NCI-H187 (cell line): ENCODE measurements at places on chromosomes 12 and 14.

- DNase-seq = peak; percentile 81
Measured at GRCh38 chr12:53251477-53252348, 16.4 kb upstream of the ESPL1 start.

DNA sequence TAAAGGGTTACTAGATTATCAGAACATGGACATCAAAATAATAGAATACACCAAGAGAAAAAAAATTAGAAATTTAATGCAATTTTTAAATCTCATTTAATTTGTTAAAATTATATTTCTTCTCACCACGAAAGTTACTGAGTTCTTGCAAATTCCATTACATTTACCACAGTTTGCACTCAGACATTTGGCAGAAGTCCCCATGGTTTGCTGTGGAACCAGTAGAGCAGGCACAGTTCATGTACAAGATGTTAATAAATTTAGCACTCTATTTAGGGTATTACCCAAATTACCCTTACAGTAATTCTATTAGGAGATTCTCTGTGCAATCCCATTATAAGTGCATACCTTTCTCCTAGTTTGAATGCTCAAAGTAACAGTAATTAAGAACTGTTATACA is 9.7 kb downstream of the SCN8A start:
- DNase-seq = no peak

- no peak for DNase-seq
Measured at GRCh38 chr14:51129130-51129529, 34.2 kb upstream of the TRIM9 start.

DNA sequence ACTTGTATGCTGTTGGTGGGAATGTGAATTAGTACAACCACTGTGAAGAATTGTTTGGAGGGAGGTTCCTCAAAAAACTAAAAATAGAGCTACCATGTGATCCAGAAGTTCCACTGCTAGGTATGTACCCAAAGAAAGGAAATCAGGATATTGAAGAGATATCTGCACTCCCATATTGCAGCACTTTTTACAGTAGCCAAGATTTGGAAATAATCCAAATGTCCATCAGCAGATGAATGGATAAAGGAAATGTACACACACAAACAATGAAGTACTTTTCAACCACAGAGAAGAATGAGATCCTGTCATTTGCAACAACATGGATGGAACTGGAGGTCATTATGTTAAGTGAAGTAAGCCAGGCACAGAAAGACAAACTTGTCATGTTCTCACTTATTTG is 25.9 kb downstream of the TIGAR start:
- no peak for DNase-seq

GRCh38 chr12:5492562-5492961 is 60.7 kb downstream of the NTF3 start:
- no peak for DNase-seq

- DNase-seq = no peak
Measured at GRCh38 chr12:109378569-109378968, 30.9 kb downstream of the MYO1H start.

DNA sequence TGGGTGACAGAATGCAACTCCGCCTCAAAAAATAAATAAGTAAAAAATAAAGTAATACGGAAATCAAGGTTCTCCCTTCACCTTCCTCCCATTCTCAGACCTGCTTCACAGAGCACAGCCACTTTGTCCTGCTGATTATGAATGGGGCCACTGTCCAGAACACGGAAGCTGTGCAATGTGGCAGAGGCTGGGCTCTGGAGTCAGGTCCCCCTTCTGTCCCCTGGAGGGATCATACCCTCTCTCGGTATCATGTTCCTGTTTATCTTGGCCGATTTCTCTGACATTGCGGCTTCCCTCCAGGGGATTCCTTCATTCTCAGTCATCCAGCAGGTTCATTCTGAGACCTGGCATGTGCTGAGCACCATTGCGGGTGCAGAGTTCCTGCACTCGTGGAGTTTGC is 11.3 kb downstream of the PPP2R5C start:
- no peak for DNase-seq

DNA sequence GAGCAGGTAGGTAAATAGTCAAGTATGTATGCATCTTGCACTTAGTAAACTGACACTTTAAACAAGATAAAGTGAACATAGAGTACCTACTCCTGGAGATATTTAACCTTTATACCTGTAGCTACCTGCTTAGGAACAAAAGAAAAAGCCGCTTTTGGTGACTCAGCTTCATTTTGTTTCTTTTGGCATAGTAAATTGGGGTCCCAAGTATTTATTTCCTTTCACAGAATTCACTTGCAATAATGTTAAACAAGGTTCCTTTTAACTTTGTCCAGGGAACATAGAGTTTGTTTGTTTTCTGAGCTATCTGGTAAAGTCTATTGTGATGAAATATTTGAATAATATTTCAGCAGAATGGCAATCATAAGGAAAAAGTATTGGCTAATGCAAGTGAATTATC is 20.0 kb downstream of the SLCO1B3 start:
- DNase-seq = no peak

DNA sequence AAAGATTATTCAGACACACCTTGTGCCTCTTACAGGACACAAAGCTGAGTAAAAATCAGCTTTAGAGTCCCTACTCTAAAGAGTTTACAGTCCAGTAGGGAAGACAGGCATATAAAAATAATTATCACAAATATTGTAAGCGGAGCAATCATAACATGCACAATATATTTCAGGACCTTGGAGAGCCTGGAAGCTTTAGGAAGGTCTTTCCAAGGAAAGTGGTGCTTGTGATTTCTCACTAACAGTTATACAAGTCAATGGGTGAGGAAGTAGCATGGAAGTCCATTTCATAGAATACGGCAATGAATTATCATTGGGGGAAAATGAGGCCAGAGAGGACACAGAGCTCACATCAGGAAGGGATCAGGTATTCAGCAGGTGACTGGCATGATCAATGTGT is 268.3 kb downstream of the C12orf50 start:
- DNase-seq = no peak

DNA sequence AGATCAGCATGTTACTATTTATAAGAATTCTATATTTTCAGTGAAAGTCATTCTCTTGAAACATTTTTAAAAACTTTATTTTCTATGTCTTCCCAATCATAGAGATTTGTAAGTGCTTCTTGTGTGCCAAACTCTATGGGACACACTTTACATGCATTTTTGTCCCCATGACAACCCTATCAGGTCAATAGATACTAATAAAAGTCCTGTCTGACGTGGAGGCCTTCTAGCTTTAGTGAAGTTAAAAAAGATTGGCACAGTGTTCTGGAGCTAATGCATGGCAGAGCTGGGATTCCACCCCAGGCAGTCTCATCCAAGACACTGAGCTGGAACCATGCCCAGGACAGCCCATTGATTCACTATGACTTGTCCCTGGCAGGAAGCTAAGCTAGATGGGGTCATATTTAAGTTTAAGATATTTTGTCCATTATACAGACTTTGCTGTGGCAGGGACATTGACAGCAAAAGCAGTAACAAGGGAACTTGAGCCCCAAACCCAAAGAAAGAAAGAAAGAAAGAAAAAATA is 28.1 kb downstream of the TTC6 start:
- no peak for DNase-seq

- no peak for DNase-seq
Measured at GRCh38 chr12:24728366-24728765, 220.5 kb downstream of the BCAT1 start.

GRCh38 chr12:22981711-22982110 is 356.7 kb downstream of the ETNK1 start:
- DNase-seq = no peak

GRCh38 chr12:29562110-29562804 is 64.8 kb upstream of the OVCH1 start:
- DNase-seq = no peak

- DNase-seq = no peak
Measured at GRCh38 chr12:6450869-6451347, 934 bp upstream of the TAPBPL start.

DNA sequence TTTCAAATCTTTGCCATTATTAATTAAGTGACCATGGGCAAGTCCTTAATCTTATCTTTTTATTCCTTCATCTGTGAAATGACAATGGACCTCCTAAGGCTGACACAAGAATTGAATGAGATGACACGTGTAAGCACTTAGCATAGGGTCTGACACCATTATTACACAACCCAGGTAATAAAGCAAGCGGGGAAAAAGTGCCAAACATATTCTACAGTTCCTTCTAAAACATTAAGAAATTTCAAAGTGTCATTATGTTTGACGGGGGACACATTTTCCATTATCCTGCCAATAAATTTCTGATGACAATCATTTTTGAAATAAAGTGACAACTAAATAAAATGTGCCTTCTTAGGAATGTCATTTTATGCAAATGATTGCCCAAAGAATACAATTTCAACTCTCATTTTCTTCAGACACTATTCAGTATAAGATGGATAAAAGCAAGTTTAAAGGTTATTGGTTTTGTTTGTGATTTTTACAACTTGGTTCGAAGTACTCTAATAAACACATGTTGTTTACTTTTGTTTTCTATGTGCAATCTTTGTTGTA is 3.0 kb downstream of the ANKS1B start:
- DNase-seq = no peak

DNA sequence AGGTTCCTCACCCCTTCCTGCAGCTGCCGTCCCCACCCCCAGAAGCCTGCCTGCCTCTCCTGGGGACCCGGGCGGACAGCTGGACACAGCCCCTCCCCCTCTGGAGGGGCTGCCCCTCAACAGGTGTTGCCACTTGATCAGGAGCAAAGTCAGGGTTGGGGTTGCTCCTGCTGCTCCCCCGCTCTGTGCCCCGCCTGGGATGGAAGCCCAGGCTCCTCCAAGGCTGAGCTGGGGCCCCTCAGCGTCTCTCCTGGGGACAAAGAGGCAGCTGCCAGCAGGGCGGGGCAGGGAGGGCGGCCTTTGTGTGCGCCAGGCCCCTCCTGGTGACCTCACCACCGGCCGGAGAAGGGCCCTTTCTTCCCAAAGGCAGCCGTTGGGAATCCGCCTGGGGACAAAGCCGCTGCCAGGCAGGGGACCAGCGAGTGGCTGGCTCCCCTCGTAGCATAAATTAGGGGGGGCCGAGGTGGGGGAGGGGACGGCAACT is 13.7 kb downstream of the TRMT61A start:
- no peak for DNase-seq

DNA sequence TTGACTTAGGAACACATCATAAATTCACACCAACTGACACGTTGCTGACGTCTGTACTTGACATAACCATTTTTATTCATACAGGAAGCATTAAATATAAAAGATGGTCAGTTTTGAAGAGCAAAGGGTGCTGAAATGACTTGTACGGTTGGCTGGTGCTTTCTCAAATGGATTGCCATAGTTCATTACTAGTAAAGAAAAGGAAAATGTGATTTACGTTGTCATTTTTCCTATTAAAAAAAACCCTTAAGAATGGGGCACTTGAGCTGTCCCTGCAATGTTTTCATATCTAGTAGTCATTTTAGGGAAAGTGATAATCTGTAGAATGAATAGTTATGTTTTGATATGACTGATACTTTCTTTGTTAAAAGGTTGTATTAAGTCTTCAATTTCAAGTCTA is 22.5 kb upstream of the MANSC4 start:
- DNase-seq = no peak

DNA sequence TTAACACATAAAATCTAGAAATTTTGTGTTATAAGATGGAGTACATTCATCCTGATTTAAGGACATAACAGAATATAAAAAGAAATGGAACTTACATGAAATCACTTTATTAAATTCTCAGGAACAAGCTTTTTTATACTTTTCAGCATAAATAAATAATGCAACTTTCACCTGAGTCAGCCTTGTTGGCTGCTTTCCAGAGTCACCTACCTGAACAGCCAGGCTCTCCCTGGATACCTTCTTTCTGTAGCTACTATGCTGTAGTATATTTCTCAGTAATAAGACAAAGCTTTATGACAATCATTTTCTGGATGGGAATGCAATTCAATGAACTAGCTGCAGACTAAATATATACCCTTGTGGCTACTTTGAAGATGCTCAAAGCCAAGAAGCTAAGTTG is 111.9 kb downstream of the NTS start:
- no peak for DNase-seq

- DNase-seq = no peak
Measured at GRCh38 chr12:51448618-51449256, 24.1 kb downstream of the SLC4A8 start.

- peak; percentile 39 for DNase-seq
Measured at GRCh38 chr12:18250313-18250916, 10.9 kb upstream of the PIK3C2G start.

DNA sequence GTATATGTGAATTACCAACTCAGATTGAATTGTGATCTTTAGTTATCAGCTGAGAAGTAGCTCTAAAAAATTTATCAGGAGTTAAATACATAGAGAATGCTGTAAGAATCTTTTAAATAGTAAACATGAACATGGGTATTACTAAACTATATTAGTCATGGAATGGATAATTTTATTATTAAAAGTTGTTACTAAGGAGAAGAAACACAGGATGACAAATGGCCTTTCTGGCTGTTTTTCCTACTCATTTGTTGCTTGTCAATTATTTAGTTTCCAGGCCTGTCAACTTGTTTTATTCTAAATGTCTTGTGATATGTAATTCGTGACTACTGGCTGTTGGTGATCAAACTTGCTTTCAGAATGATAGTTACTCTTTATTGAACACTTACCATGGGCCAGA is 58.7 kb downstream of the KTN1 start:
- no peak for DNase-seq

DNA sequence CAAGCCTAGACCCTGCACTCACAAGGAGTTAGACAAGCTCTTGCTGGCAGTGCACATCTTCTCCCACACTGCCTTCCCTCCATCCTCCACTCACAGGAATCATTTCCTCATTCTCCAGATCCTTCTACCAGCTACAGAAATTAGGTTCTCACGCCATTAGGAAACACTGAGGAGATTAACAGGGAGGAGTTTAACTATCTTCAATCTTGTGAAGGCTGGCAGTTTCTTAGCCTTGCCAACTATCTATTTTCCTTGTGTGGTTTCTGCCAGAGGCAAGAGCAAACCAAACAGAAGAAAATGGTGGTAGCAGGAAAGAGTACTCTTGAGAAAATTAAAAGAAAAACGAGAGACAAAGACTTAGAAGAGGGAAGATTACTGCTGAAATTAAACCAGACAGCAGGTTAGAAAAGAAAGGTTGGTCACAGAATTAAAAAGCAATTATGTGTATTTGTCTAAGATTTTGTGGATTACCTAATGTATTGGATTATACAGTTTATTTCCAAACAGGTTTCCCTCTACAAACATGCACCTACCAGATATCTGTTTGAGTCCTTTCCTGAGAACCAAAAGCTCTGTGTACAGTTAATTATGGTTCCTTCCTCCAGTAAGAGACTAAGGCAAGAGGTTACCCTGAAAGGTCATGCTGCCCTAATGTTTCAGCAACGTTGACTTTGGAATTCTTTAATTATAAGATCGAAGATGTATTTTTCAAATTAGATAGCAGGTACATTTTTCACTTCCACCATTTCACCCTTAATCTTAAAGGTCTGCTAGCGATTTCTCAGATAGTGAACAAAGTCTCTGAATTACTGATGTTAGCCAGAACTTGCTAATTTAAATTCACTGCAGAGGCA is 5.0 kb downstream of the RERG start:
- DNase-seq = no peak
